Thoracic aorta (tissue), 2 donors: ENCODE measurements at places on chromosomes 13 and 19.

- DNase-seq = no peak
Measured at GRCh38 chr19:43476606-43477005, 11.2 kb upstream of the LYPD3 start.

DNA sequence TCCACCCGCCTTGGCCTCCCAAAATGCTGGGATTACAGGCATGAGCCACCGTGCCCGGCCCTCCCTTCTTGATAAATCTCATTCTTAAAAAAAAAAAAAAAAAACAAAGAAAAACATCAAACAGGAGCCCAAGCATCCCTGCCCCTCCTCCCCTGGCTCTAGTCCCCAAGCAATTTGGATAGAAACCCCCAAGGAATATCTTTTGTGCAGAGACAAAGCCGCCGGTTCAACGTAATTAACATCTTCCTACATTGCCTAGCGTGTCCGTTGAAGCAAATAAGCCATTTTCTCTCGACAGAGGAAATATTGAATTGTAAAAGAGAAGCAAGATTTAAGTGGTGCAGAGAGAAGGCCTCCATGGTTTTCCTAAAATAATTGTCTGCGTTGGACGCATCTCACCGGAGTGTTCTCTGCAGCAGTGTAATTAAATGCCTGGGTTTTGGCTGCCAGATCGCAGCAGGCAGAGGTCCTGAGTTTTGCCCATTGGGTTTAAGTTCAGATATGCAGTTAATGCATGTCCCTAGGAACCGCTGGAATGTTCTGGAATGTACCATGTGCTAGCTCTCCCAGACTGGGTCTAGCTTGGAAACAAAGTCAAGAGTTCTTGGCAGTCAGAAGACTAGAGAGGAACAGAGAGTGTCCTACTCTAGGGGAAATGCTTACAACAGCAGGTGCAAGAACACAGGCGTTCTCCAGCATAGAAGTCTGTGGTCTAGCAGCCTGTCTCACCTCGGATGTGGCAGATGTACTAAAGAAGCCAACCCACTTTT, 30.8 kb downstream of the PIN1 start:
- DNase-seq = no peak

DNA sequence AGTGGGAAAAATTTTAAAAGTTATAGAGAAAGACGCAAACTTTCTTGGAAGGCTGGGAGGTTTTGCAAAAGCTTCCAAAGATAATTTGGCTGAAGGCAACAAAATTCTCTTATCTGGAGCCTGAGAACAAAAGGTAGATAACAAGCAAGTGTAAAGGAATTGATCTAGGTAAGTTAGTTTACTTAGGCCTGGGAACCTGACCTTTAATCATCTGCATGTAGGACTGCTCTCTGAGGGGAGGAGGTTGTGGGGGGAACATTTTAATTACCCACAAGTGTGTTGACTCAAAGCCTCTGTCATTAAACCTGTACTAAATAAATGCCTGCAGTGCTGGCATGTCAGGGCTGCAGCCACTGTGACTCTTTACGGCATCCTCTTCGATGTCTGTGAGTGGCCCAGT, 532.3 kb upstream of the SLITRK5 start:
- no peak for DNase-seq

DNA sequence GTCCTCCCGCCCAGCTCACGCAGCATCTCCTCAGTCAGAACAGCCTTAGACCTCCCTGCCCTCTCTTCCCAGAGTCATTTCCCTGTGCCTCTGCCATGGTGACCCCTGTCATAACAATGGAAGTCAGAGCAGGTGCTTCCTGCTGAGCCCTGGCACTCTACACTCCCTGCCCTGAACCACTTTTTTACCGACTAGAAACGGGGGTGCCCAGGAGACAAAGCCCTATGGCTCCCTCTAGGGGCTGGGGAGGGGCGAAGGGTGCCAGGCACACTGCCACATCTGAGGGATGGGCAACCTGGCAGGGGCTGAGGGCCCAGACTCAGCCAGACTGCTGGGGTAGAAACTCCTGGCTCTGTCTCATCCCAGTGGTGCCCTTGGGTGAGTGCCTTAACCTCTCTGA, 16.4 kb downstream of the ZNF574 start:
- no peak for DNase-seq

DNA sequence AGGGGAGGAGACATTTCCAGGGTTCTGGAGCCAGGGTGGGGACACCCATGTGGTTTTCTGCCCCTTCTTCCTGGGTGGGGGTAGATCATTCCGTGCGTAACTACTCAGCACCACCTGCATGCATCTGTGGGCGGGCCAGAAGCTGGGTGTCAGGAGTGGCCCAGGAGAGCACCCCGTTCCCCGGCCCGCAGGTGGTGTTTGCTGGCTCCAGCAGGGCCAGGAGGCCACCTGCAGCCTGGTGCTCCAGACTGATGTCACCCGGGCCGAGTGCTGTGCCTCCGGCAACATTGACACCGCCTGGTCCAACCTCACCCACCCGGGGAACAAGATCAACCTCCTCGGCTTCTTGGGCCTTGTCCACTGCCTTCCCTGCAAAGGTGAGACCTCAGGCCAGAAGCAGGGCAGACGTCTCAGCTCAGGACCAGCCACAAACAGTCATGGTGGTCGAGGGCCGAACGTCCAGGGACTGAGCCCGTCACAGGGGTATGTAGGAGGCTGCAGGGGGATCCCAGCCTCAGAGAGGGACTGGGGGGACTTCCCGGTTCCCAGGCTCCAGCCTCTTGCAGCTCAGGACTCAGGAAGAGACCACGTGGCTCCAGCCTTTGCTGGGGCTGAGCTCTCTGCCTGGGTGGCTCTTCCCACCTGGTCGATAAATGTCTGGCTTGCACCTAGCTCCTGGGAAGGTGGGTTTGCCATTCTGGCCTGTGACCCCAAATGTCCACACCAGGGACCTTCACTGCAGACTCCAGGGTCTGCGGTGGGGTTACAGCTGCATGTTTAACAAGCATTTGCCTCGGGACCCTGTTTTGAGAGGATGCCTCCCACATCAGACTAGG, 1.6 kb downstream of the FSTL3 start:
- DNase-seq = no peak

GRCh38 chr13:22945321-22946226, 235.2 kb upstream of the SGCG start:
- no peak for DNase-seq

DNA sequence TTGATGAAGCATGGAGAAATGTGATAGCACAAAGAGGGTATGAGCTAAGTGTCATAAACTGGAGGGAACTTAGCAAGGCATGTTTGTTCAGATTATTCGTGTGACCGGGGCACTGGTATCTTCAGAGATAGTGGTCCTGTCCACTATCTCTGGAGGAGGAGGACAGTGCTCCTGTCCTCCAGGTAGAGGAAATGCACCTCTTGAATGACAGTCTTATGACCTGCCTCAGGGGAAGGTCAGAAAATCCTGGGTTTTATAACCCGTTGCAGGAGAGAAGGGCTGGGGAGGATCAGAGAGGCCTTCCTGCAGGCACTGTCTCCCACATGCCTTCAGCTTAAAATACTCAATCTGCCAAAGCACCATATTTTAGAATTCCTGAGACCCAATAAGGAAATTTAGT, 213.5 kb upstream of the UBL3 start:
- DNase-seq = no peak
